Fibroblast of skin of right biceps (primary cell): ENCODE measurements at places on chromosomes 2 and 18.

DNA sequence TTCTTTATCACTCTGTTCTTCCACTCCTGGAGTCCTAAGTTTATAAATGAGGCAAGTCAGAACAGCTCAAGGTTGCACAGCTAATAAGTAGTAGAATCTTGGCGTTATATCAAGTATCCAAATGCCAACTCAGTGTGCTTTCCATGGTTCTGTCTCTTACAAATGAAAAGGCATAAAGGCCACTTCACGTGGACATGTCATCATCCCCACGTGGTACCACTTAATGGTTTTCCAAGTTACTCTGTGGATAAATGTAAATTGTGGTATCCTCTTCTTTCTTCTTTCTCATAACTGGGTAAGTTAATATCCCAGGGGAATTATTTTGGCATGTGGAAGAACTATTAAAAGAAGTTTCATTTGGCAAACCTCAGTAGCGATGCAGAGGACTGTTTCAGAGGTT, 131.5 kb upstream of the L3MBTL4 start:
- DNase-seq, result peak; percentile 16

DNA sequence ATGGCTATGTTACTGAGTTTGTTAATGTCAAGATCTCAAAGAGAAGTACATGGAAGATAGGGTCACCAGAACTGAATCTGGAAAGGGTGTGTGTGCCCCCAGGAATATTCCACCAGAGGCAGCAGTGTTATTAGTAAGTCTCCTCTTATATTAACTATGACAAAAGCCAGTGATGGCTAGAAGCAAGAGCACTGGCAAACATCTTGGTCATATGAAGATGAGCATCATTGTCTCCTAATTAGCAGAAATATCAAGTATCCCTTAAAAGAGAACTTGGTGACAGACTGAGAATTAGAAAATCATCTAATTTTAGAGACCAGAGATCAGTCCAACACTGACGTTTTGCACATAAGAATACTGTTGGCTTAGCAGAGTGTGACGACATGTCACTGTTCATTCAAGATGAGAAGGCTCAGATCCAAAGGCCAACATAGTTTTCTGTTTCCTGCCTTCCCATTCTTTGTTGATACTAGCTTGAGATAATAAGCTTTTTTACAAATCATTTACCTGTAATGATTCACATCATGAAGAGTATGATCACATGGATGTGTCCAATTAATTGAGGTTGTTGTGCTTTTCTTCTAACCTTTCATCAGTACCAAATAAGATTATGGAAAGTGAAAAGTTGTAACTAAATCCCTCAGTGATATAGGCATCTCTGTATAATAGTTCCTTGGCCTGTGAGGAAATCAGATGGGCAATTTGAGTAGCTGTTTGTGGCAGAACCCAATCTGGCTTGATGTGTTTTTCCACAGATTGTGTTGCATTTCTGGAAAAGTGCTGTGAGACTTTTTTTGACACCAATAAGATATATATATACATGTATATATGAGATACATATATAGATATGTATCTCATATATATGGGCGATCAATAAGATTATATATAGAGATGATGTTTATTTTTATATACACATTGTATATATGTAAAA, 44.5 kb downstream of the MAPRE2 start:
- no peak for DNase-seq

- no peak for DNase-seq
Observed at GRCh38 chr2:233002829-233003657, 10.0 kb downstream of the NGEF start.

GRCh38 chr2:64491426-64491825, 32.7 kb upstream of the AFTPH start:
- DNase-seq, result peak; percentile 42
